GM10248 (cell line): ENCODE measurements at places on chromosomes 6 and 20.

DNA sequence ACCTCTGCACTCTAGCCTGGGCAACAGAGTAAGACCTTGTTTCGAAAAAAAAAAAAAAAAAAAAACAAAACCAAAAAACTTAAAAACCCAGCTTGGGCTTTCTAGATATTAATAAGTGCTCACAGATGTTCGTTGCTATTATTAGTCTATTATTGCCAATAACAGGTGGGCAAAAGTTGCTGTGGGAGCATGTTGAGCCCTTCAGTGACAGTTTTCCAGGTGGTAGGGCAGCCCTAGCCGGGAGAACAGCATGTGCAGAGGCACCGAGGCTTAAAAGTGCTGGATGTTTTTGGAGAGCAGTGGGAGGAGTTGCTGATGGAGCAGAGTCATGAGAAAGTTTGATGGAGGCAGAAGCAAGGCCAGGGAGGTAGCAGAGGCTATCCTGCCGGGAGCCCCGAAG lies 4.4 kb downstream of the PPP1R16B start:
- no peak for DNase-seq

DNA sequence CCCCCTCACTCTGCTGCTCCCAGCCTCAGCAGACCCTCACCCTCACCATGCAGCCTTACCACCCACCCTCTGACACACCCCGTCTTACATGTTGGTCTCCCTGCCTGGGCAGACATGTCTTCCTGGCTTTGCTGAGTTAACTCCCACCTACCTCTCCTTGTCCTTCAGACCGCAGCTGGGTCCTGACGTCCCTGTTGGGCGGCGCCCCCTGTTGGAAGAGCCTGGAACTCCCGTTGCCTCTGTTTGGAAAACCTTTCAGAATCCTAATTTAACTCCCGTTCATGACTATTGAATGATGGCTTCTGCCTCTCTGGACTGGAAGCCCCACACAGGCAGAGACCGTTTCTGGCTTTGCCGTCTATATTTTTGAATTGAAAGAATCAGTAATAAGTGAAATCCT lies 245.1 kb downstream of the MYLK4 start:
- DNase-seq: no peak

DNA sequence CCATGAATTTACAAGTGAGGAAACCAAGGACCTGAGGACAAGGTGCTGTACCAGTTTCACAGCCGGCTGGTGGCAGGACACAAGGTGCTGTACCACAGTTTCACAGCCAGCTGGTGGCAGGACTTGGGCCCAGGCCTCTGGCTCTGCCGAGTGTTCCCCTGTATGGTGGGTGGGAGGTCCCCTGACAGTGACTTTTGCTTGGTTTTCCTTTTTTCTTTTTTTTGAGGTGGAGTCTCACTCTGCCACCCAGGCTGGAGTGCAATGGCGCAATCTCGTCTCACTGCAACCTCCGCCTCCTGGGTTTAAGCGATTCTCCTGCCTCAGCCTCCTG lies 212.4 kb downstream of the LY86 start:
- no peak for DNase-seq

GRCh38 chr6:109483735-109484057 lies 677 bp upstream of the ZBTB24 start:
- no peak for DNase-seq

DNA sequence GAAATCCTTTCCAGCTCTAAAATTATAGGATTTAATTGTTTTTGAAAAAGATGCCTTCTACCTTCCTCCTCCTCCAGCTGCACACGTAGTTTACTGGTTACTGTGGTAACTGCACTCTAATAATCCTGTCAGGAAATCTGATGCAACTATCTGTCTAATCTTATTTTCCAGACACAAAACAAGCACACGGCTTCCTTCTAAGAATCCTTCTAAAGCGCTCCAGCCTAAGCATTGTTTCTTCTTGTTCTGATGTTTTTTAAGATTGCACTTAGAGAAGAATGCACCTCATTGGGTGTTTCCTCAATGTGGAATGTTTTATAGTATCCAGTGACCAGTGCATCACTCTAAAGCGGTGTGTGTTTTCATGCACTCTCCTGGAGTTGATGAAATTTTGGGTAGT lies 63.6 kb downstream of the CARMIL1 start:
- no peak for DNase-seq

DNA sequence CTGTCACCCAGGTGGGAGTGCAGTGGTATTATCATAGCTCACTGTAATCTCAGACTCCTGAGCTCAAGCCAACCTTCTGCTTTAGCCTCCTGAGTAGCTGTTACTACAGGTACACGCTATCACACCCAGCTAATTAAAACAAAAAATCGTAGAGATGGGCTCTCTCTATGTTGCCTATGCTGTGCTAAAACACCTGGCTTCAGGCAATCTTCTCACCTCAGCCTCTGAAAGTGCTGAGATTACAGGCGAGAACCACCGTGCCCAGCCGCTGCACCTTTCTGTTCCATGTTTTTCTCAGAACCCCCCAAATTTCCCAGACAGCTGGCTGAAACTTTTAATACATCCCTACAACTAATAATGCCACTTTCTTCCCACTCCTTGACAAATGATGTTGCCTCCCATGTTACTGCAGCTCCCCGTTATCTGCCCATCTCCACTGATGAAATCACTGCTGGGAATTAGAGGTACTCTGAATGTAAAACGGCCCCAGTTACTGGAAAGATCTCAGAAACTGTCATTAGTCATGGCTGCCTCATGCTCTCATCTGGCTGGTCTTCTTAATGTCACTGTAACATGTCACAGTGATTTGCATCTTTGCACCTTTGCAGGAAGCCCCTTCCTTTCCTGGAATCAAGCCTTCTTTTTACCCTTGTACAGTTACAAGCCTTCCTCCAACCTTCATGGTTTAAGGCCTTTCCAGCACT lies 697.5 kb downstream of the PRKN start:
- DNase-seq: no peak

GRCh38 chr6:32752580-32752979 lies 10.8 kb downstream of the HLA-DQB2 start:
- DNase-seq: no peak

DNA sequence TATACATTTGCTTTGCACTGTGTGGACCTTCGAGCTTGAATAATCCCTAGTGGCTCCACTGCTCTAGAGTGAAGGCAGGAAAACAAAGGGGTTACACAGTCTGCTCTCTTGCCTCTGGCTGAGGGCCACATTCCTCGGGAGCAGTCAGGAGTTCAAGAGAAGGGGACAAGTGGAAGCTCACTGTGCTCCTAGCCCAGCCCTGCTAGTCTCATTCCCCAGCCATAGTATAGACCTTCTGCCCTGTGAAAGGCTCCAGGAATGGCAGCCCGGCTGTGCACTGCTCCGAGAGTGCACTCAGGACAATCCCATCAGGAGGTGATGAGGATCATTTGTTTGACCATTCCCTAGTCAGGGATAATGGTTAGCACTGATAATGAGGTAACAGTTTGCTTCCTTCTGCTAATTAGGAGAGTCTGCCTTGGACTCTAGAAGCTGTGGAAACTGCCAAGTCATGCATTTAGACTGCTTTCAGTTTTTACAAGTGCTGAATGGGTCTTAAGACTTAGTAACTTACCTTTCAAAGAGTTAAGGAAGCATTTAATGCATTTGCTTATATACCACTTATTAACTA lies 8.5 kb downstream of the IYD start:
- DNase-seq: no peak
